ENCODE measurements at places on chromosomes 12 and 14.

- DNase-seq = no peak
These were observed 31.9 kb upstream of the CHGA start for GRCh38 chr14:92890830-92891588.

DNA sequence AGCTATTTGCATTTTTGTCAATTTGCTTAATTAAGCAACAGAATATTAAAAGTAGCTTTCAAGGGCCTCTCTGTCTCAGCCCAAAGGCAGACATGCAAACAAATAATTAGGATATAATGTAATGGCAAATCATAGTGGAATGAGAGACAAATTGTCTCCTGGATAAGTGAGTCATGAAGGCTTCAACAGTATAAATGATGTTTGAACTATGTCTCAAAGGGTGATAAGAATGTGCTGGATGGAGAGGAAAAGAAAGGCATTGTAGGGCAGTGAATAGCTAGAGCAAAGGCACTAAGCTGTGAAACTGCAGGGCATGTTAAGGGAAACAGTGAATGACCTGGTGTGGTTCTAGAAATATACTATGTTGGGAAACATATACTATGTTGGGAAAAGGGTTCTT, 53.5 kb upstream of the PPP1R12A start:
- no peak for DNase-seq

DNA sequence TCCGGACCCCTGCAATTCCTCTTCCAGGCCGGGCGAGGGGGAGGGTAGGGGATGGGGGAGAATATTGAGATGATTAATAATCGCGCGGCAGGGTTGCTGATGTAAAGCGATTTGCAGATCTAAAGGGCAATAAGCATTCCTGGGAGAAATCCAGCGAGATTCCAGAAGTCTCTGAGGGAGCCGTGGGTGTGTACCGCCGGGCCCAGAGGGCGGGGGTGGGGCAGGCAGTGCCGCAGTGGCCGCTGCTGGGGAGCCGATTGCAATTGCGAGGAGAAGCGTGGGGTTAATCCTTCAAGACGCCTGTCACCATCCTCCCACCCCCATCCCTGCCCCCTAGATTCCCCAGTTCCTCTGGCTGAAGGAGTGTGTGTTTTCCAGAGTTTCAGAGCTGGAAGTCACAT, 16.4 kb downstream of the FOS start:
- no peak for DNase-seq

GRCh38 chr12:104207416-104208205, 8.0 kb upstream of the TXNRD1 start:
- no peak for DNase-seq

DNA sequence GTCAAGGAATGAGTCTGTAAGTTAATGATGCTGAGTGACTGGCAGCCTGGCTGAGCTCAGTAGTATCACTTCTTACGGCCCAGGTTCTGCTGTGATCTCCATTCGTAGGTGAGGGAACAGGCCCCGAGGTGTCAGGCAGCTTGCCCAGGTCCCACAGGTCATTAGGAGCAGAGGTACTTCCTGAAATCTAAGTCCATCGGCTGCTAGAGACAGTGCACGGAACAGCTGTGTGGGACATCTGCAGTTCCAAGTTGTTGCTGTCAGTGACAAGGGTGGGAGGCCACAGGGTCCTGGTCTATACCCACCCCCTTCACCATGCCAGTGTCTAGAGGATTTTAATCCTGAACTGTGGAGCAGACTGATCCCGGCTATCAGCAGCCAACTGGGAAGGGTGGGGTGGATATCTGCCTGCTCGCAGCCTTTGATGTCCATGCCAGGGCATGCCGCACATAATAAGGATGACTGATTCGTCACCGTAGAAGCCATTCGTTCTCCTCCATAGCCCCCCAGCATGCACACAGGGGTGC, 82.3 kb upstream of the RIN3 start:
- no peak for DNase-seq

DNA sequence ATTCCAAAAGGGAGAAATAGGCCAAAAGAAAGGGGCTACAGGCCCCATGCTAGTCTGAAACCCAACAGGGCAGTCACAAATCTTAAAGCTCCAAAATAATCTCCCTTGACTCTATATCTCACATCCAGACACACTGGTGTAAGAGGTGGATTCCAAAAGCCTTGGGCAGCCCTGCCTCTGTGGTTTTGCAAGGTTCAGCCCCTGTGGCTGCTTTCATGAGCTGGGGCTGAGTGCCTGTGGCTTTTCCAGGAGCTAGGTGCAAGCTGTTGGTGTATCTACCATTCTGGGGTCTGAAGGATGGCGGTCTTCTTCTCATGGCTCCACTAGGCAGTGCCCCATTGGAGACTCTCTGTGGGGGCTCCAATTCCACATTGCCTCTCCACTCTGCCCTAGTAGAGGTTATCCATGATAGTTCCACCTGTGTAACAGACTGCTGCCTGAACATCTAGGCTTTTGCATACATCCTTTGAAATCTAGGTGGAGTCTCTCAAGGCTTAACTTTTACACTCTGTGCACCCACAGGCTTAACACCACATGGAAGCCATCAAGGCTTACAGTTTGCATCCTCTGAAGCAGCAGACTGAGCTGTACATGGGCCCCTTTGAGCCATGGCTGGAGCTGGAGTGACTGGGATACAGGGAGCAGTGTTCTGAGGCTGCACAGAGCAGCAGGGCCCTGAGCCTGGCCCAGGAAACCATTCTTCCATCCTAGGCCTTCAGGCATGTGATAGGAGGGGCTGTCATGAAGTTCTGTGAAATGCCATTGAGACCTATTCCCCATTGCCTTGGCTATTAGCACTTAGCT, 66.5 kb upstream of the ABCD2 start:
- no peak for DNase-seq

DNA sequence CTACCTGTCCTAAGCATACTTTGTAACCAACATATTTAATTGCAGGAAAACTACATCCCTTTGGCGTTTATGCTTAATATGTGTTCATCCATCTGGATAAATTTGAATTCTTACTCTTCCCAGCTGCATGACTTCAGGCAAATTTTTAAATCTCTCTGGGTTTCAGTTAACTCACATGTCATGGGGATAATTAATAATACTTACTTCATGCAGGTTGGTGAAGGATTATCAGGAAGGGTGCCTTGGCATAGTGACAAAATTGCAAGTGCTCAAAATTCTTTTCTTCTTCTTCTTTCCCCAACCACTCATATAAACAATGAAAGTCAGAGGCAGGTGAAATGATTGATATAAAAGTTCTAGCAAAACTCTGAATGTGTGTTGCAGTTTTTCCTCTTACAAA, 15.9 kb downstream of the SYT10 start:
- no peak for DNase-seq

- DNase-seq = no peak
These were observed 594.1 kb downstream of the NRXN3 start for GRCh38 chr14:78764240-78764639.

GRCh38 chr12:57107456-57108155, 3.6 kb downstream of the STAT6 start:
- DNase-seq = no peak

- no peak for DNase-seq
These were observed at the start of gene CLEC7A for GRCh38 chr12:10130042-10130441. TSS of gene CLEC7A (minus strand) at chr12:10130199. CDS start at chr12:10130082, 117 bp downstream.

GRCh38 chr12:40788276-40788675, 96.0 kb downstream of the CNTN1 start:
- DNase-seq = no peak

DNA sequence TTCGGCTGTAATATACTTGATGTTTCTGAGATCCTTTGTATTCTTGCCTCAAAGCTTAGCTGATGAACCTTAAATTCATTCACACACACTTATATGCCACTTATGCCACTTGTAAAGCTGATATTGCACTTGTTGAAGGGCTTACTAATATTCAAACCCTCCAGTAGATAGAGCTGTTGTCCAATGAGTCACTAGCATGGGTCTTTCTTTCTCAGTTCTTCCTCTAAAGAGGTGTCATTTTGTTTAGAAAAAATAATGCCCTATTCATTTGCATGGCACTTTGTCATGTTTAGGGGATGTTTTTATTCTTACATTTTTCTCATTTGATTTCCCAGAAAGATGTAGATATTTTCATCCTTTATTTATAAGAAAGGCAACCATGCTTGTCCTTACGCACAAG, 56.4 kb downstream of the MON2 start:
- DNase-seq = no peak

- no peak for DNase-seq
These were observed 72.5 kb downstream of the LGMN start for GRCh38 chr14:92675976-92676375.

DNA sequence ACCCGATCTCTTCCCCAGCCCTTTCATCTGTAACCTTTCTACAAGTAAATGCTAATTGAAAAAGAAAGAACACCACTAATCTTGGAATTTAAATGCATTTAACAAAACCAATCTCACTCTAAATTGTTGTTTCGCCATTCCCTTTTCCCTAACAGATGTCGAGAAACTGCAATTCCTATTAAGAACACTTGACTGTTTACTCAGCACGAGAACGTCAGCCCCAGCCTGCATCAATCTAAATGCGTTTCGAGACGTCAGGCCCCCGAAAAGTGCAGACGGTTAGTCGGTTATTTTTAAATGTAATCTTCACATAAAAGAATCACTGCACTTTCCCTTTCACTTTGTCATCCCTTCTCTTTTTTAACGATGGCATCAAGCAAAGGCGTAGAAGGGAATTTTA, 837.6 kb downstream of the VRK1 start:
- DNase-seq = no peak

GRCh38 chr14:103444837-103445524, 59.8 kb downstream of the MARK3 start:
- DNase-seq = no peak

- DNase-seq = no peak
These were observed 34.8 kb downstream of the ISCA2 start for GRCh38 chr14:74528406-74528805.

DNA sequence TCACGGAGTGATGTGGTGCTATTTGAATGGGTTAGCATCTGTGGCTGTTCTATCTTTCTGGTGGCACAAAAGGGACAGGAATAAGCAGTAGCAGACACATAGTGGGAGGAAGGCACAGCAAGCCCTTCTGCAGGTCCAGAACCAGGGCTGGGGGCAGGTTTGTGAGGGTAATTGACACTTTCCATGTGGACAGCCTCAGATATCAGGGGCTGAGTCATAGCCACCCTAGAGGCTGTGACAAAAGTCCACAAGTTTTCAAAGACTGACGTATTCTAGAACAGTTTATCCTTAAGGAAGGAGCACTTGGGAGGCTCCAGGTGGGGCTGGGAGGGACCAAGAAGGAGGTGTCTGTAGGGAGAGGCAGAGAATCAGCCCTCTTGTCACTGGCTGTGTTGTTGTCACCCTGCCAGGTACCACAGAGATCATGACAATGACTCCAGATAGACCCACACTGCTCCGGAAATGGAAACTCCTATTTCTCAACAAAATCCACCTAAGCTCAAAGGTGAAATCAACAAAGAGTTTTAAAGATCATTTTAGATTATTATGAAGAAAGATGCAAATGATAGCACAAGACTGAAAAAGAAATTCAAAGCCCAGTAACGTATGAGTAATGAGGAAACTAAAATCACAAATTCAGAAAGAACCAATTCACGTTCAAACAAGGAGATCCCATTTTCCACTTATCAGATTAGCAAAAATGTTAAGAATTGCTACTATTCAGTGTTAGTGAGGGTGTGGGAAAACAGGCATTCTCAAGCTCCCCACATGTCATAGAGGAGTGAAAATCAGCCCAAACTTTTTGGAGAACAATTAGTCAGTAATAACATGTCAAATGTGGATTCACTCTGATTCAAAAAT, 48.3 kb downstream of the NFKBIA start:
- no peak for DNase-seq

DNA sequence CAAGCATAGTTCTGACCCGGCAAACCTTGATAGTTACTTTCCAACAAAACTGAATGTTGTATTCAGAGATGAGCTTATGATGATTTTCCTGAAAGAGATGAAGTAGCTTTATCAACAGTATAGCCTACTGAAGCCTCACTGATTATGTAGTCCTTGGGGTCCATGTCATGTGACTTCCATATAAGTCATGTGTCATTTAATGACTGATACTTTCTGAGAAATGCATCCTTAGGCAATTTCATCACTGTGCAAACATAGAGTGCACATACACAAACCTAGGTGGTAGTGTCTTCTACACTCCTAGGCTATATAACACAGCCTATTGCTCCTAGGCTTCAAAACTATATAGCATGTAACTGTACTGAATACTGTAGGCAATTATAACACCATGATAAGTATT, 28.5 kb upstream of the TUBA1C start:
- no peak for DNase-seq

DNA sequence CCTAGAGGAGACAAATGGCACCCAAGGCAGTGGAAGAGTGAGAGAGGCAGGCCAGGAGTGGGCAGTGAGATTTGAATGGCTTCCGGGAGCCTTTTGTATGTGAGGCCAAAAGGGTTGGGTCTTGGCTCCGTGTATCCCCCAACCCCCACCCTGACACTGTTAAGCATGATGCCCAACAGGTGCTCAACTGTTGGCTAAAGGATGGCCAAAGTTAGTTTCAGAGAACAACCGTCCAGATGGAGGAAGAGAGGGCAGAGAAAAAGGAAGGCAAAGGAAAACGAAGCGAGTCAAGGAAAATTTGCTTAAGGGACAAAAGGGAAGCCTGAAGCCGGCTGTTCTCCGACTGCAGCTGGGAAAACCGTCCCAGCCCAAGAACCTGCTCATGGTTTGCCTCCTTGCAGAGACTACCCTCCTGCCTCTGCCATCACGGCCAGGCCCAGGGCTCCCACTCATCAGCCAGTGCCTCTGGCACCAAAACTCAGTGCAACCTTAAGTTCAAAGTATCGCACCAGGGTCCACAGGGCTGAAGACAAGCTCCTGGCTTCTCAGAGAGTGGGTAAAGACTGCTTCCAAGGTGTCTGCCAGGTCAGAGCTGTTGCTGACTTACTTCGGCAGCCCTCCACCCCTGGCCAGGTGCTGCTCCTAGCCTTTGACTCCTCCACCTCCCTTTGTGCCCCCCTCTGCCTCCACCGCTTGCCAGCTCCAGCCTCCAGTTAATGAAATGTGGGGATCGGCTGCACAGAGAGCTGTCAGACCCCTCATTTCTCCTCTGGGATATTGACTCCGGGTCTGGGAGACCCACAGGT, 4.2 kb upstream of the C1QL4 start:
- DNase-seq = no peak

DNA sequence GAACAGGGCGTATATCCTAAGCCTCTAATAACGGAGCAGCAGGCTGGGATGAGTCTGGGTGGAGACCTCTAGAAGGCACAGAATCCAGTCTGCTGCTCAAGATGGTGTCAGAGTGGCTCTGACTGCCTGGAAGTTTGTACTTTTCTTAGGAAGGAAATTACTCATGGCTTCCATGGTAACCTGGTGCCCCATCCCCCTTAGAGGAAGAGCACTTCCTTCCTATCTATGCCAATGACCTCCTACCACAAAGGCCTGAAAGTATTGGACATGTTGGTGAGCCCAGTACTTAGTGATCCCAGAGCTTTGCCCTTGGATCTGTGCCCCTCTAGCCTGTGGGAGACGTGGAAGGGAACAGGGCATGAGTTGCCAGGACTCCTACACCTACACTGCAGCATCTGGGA, 1.5 kb downstream of the BATF start:
- no peak for DNase-seq

GRCh38 chr12:106267535-106267934, 19.7 kb upstream of the CKAP4 start:
- no peak for DNase-seq
